ENCODE measurements at places on chromosomes 4 and X.

GRCh38 chrX:136273986-136274385 is 22.8 kb upstream of the MAP7D3 start:
- DNase-seq: no peak

- no peak for DNase-seq
Measured at GRCh38 chr4:173293663-173294062, 40.5 kb downstream of the HMGB2 start.

DNA sequence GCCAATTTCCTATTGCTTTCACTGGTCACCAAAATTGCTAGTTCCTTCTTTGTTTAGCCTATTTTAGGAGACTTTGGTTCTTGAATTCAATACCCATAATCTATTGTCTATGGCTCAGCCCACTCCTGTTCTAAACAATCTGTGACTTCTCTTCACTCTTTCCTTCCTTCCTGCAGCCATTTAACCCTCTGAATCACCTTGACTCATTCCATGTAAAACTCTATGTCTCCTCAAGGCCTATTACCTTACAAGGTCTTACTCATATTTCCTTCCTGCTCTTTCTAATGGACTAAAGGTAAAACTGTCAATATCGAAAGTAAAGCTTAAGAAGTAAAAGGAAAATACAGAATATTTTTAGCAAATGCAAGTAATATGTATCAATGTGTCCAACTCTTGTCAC is 301.6 kb downstream of the ARHGAP24 start:
- no peak for DNase-seq

- DNase-seq: no peak
Measured at GRCh38 chr4:45897946-45898585, 225.8 kb downstream of the GABRG1 start.

- no peak for DNase-seq
Measured at GRCh38 chr4:42331914-42332368, 65.3 kb upstream of the SHISA3 start.

- no peak for DNase-seq
Measured at GRCh38 chrX:132443196-132444135, 45.4 kb downstream of the MBNL3 start.

DNA sequence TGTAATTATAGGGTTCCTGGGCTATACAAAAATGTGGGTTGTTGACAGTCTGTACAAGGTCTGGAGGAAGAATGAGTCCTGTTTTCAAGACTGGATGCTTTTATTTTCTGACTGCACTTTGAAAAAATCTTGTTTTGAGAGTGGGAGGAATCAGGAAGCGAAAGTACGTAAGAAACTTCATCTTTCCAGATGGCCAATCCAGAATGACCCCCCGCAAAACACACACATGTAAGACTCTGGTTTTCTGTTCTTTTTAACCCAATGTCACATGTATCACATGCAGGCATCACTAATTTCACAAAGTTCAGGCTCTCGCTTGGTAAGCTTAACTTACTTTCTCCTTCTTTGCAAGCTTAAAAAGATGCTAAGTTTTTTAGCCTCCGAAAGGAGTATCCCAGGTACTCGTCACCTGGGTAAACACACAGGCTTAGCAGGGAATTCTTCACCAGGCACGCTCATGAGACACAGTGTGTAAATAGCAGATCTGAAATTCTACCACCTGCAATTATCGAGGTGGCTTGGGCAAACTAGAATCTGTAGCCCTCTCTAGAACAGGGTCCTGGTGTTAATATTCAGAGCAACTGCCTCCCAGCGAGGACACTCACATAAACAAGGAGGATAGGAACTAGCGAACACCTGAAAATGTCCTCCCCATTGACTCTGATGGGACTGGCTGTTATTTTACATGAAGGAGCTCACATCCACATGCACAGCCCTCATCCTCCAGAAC is 90.7 kb downstream of the NSUN7 start:
- no peak for DNase-seq

GRCh38 chr4:63788271-63788670 is 621.0 kb downstream of the TECRL start:
- no peak for DNase-seq

DNA sequence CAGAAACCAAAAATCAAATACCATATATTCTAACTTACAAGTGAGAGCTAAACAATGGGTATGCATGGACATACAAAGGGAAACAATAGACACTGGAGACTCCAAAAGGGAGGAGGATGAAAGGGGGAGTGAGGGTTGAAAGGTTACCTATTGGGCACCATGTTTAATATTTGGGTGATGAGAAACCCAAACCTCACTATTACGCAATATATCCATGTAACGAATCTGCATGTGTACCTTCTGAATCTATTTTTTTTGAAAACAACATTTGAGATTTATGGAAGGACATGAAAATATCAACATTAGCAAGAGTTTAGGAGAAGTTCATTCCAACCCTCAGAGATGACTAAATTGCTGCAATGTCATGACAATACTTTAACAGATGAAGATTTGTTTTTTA is 586.1 kb downstream of the GBA3 start:
- no peak for DNase-seq

DNA sequence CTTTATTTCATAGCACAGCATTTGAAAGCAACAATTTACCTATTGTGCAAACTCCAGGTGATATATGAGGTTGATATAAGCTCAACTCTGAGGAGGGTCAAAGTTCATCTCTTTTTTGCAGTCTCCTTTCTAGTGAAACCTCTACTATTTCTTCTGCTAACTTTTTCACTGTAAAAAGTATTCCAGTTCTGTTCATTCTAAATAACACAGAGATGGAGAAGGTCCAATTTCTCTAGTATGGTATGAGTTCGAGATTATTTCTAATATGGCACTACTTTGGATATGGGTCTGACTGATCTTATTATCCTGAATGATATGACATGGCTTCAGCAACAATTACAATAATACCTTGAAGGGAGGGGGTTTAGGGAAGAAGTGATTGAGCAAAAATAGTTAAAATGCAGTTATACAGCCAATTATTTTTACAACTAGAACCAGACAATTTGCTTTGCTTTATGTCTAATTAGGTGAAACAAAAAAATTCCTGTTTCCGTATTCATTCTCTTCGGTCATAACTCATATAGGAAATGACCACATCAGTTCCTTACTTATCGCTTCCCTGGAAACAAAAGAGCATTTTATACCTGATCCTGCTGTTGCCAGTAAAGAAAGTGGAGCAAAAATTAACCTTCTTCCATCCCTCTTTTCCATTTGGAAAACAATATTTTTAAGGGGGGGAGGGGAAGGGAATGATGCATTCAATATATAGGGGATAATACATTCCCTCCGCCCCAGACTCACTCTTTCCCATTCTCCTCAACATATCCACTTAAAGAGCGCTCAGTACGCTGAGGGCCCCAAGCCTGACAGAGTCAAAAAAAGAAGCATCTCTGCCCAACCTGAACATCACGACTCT is 1.0 kb downstream of the TBC1D9 start:
- DNase-seq: no peak
